ENCODE measurements at places on chromosomes 1 and 21.
A peak's percentile ranks its signal among the peaks of the same experiment; 100 is the strongest.

- no peak for DNase-seq
Measured at GRCh38 chr1:239868058-239868832, 223.4 kb upstream of the FMN2 start.

- no peak for DNase-seq
Measured at GRCh38 chr1:155471026-155471425, 91.6 kb downstream of the ASH1L start.

GRCh38 chr21:45867671-45868081 is 113.9 kb upstream of the COL6A1 start:
- DNase-seq: no peak

DNA sequence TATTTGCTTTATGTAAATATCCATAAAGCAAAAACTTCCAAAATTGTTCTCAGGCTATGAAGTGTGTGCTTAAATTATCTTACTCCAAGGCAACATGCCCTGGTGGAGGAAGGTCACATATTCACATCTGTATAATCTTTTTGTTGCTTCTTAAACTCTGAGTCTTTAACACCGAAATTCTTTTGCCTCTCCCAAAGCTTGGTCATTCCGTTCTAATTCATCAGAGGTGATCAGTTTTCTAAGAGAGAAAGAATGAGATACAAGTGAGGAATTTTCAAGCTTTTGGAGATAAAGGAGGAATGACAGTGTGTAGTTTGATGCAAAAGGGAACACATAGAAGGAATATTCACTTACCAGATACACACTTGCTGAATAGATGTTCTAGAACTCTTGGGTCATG is 561.7 kb downstream of the LTN1 start:
- DNase-seq: peak; percentile 63

- peak; percentile 89 for DNase-seq
Measured at GRCh38 chr1:18922319-18922726, 20.0 kb upstream of the ALDH4A1 start.

GRCh38 chr1:115133440-115133839 is 44.1 kb upstream of the TSPAN2 start:
- DNase-seq: peak; percentile 62

GRCh38 chr1:33763406-33763805 is 100.5 kb upstream of the HMGB4 start:
- peak; percentile 69 for DNase-seq

DNA sequence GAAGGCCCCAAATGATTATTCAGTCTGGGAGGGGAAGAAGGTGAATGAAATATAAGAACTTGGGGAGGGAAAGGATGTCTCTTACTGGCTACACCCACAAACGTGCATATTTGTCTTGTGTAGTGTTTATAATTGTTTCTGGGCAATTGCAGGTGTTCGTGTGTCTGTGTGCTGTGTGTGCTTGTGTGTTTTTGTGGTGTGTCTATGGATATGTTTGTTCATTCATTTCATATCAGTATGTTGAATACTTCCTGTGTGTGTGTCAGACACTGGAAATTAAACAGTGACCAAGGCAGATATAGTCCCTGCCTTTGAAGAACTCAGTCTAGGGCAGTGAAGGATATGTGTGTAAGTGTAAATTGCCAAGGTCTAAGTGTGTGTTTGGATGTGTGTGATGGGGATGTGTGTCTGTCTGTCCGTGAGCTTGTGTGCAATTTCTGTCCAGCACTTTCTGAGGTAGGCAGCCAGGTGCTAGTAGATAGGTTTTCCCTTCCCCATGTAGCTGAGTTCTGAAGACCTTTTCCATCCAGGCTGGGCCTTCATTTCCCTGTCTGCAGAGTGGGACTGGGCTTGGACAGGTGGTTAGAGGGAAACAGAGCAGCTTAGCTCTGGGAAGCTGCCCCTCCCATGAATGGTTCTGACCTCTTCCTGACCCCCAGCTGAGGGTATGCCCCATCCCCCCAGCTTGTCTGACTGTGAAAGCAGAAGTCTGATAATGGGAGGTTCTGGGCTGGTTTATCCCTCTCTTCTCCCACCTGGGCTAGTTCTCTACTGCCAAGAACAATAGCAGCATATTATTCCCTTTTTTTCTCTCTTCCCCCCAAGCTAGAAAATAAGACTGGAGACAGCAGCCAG is 3.8 kb downstream of the AGO1 start:
- DNase-seq: no peak

DNA sequence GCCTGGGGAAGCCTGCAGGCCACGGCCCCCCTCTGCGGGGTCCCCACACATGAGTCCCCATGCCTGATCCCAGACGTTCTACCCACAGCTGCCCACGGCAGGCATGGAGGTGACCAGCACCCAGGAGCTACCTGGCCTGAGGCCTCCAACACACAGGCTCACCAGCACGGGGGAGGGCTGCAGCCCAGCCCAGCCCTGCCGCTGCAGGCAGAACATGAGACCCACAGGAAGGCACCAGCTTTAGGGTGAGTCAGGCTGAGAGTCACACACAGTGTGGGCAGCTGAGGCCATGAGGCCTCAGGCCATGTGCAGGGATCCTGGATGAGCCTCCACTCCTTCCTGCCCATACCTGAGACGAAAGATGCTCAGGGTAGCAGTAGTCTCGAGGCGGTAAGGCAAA is 121.1 kb downstream of the PSMG1 start:
- no peak for DNase-seq

DNA sequence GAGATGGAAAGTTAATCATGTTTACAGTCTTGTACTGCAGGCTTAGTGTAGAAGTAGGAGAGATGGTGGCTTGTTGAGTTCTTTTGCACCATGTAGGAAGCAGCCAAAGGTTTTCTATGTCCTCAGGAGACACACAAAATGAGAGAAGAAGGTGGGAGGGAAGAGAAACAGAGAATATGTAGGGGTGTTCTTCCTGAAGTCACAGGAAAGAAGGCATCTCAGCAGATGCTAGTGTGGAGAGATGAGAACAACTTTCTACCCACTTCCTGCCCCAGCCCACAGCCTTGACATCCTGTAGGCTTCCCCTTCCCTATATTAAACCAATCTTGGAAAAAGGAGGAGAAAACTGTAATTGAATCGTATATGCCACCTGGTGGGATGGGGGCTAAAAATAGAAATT is 217.0 kb downstream of the S1PR1 start:
- no peak for DNase-seq

- no peak for DNase-seq
Measured at GRCh38 chr1:202812176-202813026, 1.6 kb downstream of the PCAT6 start.

DNA sequence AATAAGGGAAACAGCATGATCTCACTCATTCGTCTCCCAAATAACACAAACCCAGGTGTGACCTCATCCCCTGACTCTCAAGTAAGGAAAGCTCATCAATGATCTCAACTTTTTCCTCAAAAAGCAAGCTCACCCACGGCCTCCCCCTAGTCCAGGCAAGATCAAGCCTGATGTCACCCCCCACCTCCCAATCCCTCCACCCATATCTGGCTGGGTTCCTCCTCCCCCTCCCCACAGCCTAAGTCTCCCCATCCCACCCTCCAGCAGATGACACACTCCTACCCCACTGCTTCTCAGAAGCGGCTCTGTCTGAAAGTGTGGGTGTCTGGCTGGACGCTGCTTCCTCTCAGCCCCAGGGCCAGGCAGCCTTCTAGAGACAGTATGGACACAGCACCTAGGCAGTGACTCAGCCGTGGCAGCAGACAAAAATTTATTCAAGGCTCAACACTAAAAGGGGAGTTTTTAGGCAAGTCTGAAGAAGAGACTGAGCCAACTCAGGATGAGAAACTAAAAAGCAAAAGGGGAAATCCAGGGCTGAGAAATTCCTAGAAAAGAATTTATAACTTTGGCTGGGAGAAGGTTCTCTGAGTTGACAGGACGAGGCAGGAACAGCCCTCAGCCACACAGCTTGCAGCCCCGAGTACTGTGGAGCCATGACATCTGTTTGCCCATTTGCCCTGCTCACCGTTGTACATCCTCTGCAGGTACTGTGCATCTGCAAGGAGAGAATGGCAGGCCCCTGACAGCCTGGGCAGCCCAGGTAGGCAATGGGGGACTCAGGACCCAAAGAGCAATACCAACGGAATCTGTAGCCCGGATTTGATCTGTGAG is 81.6 kb upstream of the LRRC8D start:
- DNase-seq: peak; percentile 35

DNA sequence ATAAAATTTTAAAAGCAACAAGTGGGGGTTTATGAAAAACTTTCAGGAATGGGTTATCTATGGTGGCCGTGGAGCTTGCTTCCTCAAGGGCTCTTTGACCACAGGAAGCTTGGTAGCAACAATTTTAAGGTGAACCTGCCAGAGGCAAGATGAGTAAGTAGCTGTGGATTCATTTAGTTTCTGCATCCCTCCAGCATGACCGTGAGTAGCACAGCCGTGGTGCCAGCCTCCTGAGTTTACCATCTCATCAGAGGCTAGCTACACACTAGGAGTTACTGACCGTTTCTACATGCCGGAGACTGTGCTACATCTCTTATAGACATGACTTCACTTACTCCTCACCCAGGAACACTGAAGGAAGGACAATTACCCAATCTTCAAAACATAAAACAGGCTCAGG is 30.1 kb upstream of the PLEKHG5 start:
- no peak for DNase-seq

GRCh38 chr1:82593561-82593960 is 792.8 kb downstream of the ADGRL2 start:
- no peak for DNase-seq

- no peak for DNase-seq
Measured at GRCh38 chr1:156402331-156403020, 33.5 kb downstream of the RHBG start.

DNA sequence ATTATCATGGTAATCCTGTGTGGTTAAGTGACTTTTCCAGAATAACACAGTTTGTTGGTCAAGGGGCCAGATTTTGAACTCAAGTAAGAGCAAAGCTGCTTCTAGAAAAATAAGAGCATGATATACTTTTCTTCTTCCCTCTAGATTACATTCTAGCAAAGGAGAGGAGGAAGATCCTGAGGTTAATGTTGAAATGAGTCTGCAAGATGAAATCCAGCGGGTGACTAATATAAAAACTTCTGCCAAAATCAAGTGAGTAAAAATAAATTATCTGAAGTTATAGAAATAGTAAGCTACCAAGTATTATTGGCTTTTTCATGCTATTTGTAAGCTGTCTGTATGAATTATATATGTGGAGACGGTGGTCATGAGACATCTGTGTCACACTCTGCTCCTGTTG is 12.8 kb downstream of the WDR3 start:
- peak; percentile 13 for DNase-seq

GRCh38 chr1:236543065-236543669 is 19.4 kb downstream of the LGALS8 start:
- no peak for DNase-seq

DNA sequence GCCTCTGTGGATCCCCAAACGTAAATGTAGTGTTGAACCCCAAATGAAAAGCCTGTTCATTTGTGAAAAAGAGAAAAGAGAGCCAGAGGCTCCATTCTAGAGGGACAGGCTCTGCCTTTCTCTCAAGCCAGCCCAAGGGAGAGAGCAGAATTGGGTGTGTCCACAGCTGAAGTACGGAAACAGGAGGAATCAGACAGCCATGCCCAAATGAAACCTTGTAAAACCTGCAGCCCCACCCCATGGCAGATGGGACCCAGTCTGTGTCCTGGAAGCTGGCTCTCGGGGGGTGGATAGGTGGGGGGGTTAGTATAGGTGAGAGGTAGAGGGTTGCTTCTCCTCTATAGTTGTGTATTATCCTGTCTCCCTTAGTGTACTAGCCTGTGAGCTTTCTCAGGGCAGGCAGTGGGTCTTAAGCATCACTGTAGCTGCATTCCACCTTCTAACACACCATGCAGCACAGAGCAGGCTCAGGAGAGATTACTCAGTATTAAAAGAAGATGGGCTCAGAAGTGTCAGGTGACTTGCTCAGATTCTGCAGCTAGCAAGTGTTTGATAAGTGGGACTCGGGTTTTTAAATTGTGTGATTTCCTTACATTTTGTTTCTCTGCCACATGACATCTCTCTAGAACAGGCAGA is 67.4 kb upstream of the SIPA1L2 start:
- no peak for DNase-seq

DNA sequence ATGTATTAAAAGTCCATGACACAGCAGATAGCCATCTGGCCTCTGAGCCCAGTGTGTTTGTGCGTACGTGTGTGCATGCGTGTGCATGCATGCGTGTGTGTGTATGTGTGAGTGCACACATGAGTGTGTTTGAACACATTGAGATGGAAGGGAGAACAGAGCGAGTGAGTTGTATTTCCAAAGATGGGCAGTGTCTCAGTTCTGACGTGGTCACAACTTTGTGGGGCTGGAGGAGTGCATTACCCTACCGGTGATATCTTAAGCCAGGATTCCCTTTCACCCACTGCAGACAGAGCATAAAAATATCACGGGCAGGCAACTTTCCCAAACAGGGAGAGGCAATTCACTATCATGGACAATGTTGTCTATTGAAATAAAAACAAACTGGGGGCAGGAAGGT is 27.8 kb downstream of the IRF2BP2 start:
- no peak for DNase-seq

- DNase-seq: no peak
Measured at GRCh38 chr1:155322571-155322952, 1.9 kb downstream of the RUSC1 start.

DNA sequence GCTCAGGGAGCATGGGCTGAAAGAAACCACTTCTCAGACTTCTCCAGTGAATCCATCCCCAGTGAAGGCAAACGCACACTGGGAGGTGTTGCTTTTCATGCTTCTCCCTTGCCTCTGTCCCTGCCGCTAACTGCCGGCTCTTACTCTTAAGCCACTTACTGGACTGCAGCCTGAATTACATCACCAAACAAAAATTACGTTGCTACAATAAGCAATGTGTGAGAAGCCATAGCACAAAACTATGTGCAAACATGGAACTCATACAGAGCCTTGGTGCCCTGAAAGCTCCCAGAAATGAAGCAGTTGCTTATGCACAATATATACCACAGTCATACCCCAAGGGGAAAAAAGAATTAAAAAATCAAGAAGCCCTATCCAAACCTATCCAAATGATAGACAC is 375.2 kb downstream of the KCNH1 start:
- DNase-seq: no peak

- DNase-seq: no peak
Measured at GRCh38 chr1:231340328-231341013, 2.4 kb downstream of the SPRTN start.

GRCh38 chr1:212315907-212316306 is 30.7 kb downstream of the PPP2R5A start:
- peak; percentile 25 for DNase-seq

GRCh38 chr1:28322194-28322593 is 6.6 kb upstream of the MED18 start:
- DNase-seq: no peak

DNA sequence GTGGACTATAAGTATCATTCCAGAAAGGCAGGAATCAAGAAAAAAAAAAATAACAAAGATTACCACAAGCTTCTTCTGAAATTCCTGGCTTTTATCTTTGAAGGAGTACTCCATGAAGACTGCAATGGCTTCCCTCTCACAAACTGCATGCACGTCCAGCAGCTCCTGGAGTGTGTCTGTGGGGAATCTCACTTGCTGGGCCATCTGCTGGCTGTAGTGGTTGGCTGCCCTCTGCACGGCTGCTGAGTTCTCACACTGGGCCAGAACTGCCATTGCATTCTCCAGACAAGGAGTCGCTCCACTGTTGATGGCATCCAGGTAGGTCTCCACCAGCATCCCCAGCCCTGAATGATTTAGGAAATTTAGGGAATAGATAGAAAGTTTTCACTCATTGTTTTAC is 23.3 kb upstream of the GBP2 start:
- peak; percentile 15 for DNase-seq

GRCh38 chr1:70415882-70416281 is 4.8 kb downstream of the CTH start:
- DNase-seq: no peak
